ENCODE measurements at places on chromosomes 5 and 9. TPM values are rescaled to one million over a fixed set of nuclear protein-coding genes. Genes with fewer than 3 reads are reported as not detected.

- H3K27ac ChIP-seq, result no peak overlapping the region
- DNase-seq, result peak; percentile 60
- no peaks in the 10 kb centered on the region for H3K27me3 ChIP-seq
- H3K4me1 ChIP-seq, result no peaks in the 10 kb centered on the region
- H3K4me3 ChIP-seq, result peak overlapping the region; percentile 5
- no peaks in the 10 kb centered on the region for H3K36me3 ChIP-seq
These were observed 70.1 kb upstream of the SPATA31E1 start for GRCh38 chr9:87812375-87813118.

- H3K27me3 ChIP-seq, result no peaks in the 10 kb centered on the region
- no peaks in the 10 kb centered on the region for H3K36me3 ChIP-seq
- H3K4me3 ChIP-seq, result no peak overlapping the region
- no peak for DNase-seq
These were observed 2.5 kb upstream of the SPATA31D1 start for GRCh38 chr9:81986051-81986450.

GMCL2 gene
- polyA plus RNA-seq, result not detected

KIF27 gene
- 0.78 TPM for polyA plus RNA-seq

GRCh38 chr9:98364086-98364485 is 108.6 kb upstream of the TBC1D2 start:
- no peaks in the 10 kb centered on the region for H3K27me3 ChIP-seq
- H3K4me1 ChIP-seq, result no peaks in the 10 kb centered on the region
- no peak overlapping the region for H3K4me3 ChIP-seq
- DNase-seq, result no peak

- no peaks in the 10 kb centered on the region for H3K27me3 ChIP-seq
- no peak for DNase-seq
- H3K4me1 ChIP-seq, result peaks cover 3% of the 10 kb centered on the region
- no peak overlapping the region for H3K27ac ChIP-seq
These were observed 96.5 kb downstream of the PRRT1B start for GRCh38 chr9:131641618-131642495.

- H3K4me1 ChIP-seq, result no peaks in the 10 kb centered on the region
- peaks cover 16% of the 10 kb centered on the region for H3K27me3 ChIP-seq
- no peak overlapping the region for H3K4me3 ChIP-seq
These were observed 31.4 kb upstream of the BRD3 start for GRCh38 chr9:134099123-134099761.

QRFP gene
- not detected for polyA plus RNA-seq

SLC6A3 gene
- not detected for polyA plus RNA-seq

- no peaks in the 10 kb centered on the region for H3K36me3 ChIP-seq
- no peak overlapping the region for H3K27ac ChIP-seq
- no peaks in the 10 kb centered on the region for H3K4me1 ChIP-seq
- H3K4me3 ChIP-seq, result no peak overlapping the region
- no peak for DNase-seq
- no peaks in the 10 kb centered on the region for H3K27me3 ChIP-seq
These were observed 207.0 kb downstream of the AUH start for GRCh38 chr9:91154686-91155085.

DNA sequence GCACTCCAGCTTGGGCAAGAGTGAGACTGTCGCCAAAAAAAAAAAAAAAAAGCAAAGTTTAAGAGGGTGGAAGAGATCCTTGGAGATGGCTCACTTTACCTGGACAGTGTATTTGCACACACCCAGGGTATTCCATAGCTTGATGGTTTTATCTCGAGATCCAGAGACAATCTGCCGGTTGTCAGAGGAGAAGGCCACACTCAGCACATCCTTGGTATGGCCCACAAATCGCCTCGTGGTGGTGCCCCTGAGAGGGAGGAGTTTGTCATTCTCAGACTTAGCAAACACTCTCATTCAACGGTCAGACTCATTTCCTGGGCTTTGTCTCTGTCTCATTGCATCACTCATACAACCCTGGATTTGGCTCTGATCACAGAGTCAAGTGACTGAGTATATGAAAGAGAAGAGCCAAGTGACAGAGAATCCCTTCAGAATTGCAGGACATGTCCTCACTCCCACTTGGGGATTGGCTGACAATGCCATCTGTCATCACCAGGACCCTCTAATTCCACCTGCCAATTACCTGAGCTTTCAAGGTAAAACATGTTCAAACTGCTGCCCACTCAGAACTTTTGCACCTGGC is 2.2 kb downstream of the RACK1 start:
- peak overlapping the region; percentile 82 for H3K4me3 ChIP-seq
- peaks cover 41% of the 10 kb centered on the region for H3K36me3 ChIP-seq
- peaks cover 14% of the 10 kb centered on the region for H3K4me1 ChIP-seq
- DNase-seq, result peak; percentile 29
- no peak overlapping the region for H3K27ac ChIP-seq

- DNase-seq, result no peak
- peak overlapping the region; percentile 99 for H3K4me3 ChIP-seq
- peak overlapping the region; percentile 58 for H3K27ac ChIP-seq
- no peaks in the 10 kb centered on the region for H3K36me3 ChIP-seq
These were observed 545 bp downstream of the PALM2AKAP2 start for GRCh38 chr9:109780453-109781033.

- no peak overlapping the region for H3K27ac ChIP-seq
- H3K27me3 ChIP-seq, result no peaks in the 10 kb centered on the region
- H3K36me3 ChIP-seq, result no peaks in the 10 kb centered on the region
- no peak overlapping the region for H3K4me3 ChIP-seq
- peaks cover 26% of the 10 kb centered on the region for H3K4me1 ChIP-seq
- DNase-seq, result peak; percentile 36
These were observed 343.2 kb downstream of the DEPDC1B start for GRCh38 chr5:60356745-60357144.

DNA sequence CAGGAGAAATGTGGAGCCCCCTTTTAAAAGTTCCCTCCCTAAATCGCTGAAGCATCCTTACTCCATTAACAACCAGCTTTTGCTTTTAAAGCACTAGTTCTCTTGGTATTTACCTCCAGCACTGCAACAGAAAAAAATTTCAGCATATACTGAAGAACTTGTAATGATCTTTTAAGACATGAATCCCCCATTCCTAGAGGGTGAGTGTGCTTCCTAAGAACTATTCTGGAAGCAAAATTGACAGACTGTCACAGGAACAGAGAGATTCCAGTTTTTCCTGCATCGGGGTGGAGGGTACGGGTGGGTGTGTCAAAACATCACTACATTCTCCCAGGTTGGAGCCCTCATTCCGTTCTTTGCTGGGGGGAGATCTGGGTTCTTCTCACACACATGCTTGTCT is 151.9 kb downstream of the EBF1 start:
- no peaks in the 10 kb centered on the region for H3K4me1 ChIP-seq
- no peak overlapping the region for H3K4me3 ChIP-seq
- DNase-seq, result no peak
- no peak overlapping the region for H3K27ac ChIP-seq
- no peaks in the 10 kb centered on the region for H3K27me3 ChIP-seq

- H3K27me3 ChIP-seq, result no peaks in the 10 kb centered on the region
- no peak overlapping the region for H3K4me3 ChIP-seq
- H3K36me3 ChIP-seq, result no peaks in the 10 kb centered on the region
These were observed 24.6 kb upstream of the APBA1 start for GRCh38 chr9:69696802-69697201.

NDUFA8 gene
- 97.4 TPM for polyA plus RNA-seq

DNA sequence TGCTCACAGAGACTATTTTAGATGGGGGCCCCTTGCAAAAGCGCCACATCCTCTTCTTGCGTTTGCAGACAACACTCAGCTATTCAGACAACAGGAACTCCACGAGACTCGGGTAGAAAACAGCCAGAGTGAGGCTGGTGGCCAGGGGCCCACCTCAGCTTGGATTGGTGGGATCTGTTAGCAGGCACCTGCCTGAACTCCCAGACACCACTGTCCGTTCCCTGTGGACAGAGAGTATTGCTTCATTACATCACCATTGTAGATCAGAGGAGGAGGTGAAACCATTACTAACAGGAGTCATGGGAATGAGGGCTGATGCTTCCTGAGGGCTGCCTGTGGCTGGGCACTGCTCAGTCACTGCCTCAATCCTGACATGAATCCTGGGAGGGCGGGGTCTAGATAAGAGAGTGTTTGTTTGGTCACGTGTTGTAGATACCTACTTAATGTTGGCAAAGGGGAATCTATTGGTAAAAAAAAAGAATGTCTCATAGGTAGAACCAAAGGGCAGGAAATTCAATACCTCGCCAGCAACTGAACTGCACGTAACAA is 4.4 kb upstream of the RAPGEF1 start:
- H3K27me3 ChIP-seq, result no peaks in the 10 kb centered on the region
- H3K4me1 ChIP-seq, result no peaks in the 10 kb centered on the region
- no peak overlapping the region for H3K27ac ChIP-seq
- no peaks in the 10 kb centered on the region for H3K36me3 ChIP-seq
- no peak overlapping the region for H3K4me3 ChIP-seq

PAPPA gene
- polyA plus RNA-seq, result 45.1 TPM

DNA sequence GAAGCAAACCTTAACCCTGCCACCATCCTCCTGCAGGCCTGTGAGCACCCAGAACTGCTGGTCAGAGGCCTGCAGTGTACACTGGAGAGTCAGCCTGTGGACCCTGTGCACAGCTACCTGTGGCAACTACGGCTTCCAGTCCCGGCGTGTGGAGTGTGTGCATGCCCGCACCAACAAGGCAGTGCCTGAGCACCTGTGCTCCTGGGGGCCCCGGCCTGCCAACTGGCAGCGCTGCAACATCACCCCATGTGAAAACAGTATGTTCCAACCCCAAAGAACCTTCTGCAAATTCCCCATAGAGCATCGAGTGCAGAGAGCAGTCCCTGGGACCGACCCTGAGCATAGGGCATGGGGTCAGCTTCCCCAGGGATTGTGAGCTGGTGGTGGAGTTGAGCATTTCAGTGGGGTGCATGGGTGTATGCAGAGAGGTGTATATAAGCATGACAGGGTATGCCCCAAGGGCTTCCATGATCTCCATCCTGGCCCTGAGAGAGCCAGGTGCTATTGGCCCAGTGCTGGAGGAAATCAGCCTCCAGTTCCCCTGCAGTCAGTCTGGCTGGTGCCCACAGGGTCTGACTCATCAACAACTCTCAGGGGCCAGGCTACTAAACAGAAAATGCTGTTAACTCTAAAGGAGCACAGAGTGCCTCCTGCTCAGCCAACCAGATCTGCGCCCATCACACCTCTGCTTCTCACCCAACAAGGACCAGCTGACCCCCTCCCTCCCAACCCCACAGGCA is 126.2 kb downstream of the SAXO1 start:
- DNase-seq, result no peak
- no peaks in the 10 kb centered on the region for H3K27me3 ChIP-seq
- H3K27ac ChIP-seq, result no peak overlapping the region
- peaks cover 3% of the 10 kb centered on the region for H3K36me3 ChIP-seq

DNA sequence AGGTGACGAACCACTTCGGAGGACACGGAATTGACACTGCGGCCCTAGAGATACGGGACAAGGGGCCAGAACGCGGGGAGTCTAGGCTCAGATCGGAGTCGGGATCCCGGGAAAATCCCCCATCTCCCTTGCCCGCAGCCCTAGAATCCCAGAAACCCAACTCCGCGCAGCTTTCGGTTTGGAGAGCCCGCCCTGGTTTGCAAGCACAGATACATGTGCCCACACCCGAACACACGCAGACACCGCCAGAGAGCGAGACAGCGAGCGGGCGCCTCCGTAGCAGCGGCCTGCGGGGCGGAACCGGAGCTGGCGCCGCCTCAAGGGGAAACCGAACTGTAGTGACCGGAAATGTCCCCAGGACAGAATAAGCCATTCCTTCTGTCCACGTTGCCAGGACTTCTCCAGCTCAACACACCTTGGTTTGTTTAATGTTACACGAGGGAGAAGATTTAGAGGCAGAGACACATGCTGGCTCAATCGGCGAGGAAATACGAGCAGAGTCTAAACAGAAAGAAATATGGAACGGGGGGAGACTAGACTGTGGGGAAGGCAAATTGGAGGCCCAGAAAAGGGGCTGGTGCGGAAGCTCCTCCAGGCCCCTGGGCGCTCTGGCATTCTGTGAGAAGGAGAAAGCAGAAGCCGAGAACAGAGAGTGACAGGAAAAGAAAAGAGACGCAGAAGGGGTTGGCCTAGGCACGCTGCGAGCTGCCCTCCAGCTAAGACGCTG is 2.9 kb upstream of the PAX5 start:
- H3K36me3 ChIP-seq, result no peaks in the 10 kb centered on the region
- peak; percentile 72 for DNase-seq
- H3K4me1 ChIP-seq, result peaks cover 11% of the 10 kb centered on the region
- H3K4me3 ChIP-seq, result peak overlapping the region; percentile 48
- H3K27ac ChIP-seq, result no peak overlapping the region

DIPK1B gene
- 24.5 TPM for polyA plus RNA-seq

GRCh38 chr9:114745108-114745848 is 60.6 kb downstream of the TNFSF15 start:
- no peaks in the 10 kb centered on the region for H3K27me3 ChIP-seq
- no peaks in the 10 kb centered on the region for H3K36me3 ChIP-seq
- DNase-seq, result no peak
- H3K4me3 ChIP-seq, result no peak overlapping the region

- H3K4me1 ChIP-seq, result no peaks in the 10 kb centered on the region
- H3K36me3 ChIP-seq, result no peaks in the 10 kb centered on the region
- no peak overlapping the region for H3K4me3 ChIP-seq
- DNase-seq, result no peak
These were observed 52.8 kb upstream of the SLC44A1 start for GRCh38 chr9:105191508-105192121.

N4BP3 gene
- 0.16 TPM for polyA plus RNA-seq

DNA sequence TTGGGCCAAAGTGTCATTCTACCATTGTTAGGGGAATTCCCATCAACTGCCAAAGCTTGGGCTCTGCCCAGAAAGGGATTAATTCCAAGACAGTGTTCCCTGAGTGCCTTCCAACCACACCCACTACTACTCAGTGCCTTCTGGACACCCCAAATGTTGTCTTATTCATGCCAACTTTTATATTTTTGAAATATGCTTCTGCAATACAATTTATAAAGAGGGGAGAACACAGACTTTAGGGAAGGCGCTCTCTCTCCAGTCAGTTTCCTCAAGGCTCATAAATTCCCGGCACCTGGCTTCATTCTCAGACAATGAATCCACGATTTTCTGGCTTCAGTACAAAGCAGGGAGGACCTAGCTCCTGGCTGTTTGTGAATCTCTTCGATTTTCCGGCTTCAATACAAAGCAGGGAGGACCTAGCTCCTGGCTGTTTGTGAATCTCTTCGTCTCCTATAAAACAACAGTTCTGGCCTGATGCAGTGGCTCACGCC is 120.1 kb upstream of the MYO10 start:
- no peak overlapping the region for H3K4me3 ChIP-seq
- no peaks in the 10 kb centered on the region for H3K27me3 ChIP-seq
- H3K36me3 ChIP-seq, result no peaks in the 10 kb centered on the region
- peaks cover 4% of the 10 kb centered on the region for H3K4me1 ChIP-seq
- H3K27ac ChIP-seq, result no peak overlapping the region

DNA sequence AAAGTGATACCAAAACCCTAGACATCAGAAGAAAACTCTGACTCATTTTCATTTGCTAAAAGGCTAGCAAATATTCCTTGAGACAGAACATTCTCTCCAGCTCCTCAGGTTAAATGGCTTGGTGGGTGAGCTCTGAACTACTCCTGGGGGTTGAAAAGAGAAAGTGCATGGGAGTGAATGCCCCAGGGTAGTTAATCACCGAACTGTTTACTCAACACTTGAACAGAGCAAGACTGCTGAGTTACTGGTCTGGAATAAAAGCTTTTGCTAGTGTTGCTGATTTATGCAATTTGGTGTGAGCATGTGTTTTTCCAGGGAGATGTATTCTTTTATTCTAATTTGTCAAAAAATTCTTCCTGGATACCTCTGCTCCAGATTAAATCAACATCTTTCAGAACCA is 88.3 kb upstream of the PRDM9 start:
- no peak overlapping the region for H3K27ac ChIP-seq
- no peaks in the 10 kb centered on the region for H3K27me3 ChIP-seq
- no peaks in the 10 kb centered on the region for H3K36me3 ChIP-seq
- H3K4me3 ChIP-seq, result no peak overlapping the region

GRCh38 chr9:122807271-122807900 is 7.5 kb downstream of the OR1K1 start:
- DNase-seq, result no peak
- H3K4me1 ChIP-seq, result no peaks in the 10 kb centered on the region
- no peaks in the 10 kb centered on the region for H3K27me3 ChIP-seq
- no peaks in the 10 kb centered on the region for H3K36me3 ChIP-seq
- H3K4me3 ChIP-seq, result no peak overlapping the region
- H3K27ac ChIP-seq, result no peak overlapping the region

Data from SK-N-SH (cell line).